ENCODE measurements at places on chromosomes 3 and 15.

GRCh38 chr3:109863701-109864100 is 526.4 kb upstream of the DPPA4 start:
- DNase-seq: no peak

DNA sequence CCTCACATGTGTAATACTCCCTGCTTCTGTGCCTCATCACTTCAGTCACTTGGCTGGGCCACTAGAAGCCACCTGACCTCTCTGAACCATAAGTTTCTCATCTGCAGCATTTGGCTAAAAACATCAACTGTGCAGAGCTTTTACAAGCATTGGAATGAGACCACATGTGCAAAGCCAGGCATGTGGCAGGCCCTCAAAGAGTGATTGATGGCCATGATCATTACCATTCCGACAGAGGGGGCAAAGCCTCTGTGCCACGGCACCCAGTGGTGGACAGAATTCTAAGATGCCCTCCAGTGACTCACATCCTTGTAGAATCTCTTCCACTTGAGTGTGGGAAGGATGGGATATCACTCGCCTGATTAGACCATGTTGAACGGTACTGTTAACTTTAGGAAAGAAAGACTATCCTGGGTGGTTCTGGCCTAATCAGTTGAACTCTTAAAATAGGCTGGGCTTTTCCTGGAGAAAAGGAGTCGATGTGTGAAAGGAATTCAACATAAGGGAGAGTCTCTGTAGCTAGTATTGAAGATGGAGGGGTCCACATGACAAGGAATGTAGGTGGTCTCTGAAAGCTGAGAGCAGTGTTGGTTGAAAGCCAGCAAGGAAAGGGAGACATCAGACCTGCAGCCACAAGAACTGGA is 13.5 kb downstream of the CDCP1 start:
- DNase-seq: no peak

DNA sequence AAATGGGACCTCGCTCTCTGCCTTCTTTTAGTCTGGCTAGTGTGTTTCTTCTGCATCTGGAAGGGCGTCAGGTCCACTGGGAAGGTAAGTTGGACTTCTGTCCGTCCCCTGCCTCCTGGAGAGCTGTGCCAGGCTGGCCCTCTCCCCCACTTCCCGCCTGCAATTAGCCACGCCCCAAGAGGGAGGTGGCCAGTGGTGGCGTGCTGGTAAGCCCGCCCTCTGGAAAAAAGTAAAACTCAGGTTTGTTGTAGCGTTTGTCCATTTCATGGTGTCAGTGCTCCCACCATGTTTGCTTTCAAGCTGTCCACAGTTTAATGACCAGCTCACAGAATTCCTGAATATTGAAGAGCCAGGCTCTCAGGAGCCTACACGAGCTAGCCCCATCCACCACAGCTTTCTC is 55.6 kb downstream of the SLC6A6 start:
- DNase-seq: no peak

DNA sequence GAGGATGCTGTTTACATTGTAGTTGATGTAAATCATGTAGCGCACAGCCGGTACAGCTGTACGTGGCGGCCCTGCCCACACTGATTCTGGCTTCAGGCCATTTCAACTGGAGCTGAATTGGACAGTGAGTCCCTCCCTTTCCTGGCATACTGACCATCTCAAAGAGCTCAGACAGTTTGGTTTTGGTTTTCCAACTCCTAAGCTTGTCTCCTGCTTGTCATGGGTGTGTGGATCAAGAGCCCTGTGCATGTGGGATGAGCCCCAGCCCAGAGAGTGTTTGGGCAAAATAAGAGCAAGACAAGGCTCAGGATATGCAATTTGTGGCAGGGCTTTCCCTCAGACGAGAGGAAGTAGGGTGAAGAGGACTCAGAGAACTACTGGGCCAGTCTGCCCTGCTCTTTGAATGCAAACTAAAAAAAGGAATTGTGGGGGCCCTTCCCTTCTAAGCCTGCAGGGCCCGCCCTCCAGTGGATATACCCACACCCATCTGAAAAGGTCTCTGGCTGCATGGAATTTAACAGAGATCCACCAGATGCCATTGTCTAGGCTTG is 13.3 kb downstream of the ITGA11 start:
- peak; percentile 43 for DNase-seq

DNA sequence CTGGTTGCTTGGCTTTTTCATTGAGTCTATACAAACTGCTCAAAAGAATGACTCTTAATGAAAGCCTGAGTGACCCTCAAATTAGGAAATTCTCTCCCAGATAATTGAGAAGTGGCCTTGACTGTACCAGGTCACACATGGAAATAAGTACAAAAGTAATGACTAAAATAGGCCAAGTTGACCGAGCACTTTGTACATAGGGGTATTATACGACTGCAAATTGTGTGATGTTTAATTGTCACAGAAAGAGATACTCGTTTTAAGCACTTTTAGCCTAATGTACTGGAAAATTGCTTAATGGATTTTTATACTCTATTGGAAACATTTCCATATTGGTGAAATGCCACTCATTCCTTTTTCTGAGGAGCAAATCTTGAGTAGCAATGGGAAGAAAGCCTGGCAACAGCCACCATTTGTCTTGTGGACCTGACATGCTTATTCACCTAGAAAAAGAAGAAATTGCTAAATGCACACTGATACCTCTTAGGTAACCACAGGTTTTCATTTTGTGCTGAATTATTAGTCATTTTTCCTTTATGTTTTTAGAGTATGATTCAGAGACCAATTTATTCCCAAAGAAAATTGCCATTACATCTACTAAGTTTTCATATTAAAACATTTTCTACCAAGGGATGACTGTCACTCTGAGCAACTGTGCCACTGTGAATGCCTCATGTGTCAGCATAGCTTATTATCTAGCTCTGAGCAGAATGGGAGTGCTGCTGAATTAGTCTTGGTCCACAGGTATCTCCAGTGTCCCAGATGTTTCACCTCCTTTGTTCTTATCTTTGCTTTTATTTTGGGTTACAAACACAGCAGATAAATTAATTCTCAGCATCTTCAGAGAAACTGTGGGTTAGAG is 8.9 kb upstream of the PXK start:
- DNase-seq: no peak

DNA sequence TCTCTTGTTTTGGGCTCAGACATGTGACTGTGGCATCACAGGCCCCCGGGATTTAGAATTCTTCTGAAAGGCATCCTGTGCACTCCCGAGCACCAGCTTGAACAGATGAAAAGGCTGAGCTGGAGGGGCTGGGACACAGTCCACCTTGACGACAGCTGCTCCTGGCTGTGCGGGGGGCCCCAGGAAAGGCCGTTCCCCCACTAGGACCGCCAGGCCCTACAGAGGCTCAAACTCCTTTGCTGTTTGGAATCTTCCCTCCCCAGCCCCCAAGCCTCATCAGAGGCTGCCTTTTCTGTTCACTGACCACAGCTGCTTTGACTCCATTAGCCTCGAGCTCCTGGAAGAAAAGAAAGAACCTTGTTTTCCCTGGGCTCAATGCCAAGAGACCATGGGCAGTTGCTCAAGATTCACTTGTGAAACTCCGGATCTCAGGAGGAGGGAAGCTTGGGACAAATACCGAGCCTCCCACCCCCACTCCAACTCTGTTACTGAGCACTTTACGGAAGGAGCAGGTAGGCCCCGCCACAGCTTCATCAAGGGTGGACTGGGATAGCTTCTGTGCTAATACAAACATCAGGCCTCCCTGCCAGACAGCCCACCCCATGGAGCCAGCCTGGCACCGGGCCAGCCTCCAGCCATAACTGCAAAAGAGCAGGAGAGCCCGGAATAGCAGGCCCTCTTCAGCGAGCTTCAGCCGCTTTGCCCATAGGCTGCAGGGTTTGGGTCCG is 15.7 kb downstream of the CIDEC start:
- DNase-seq: no peak

DNA sequence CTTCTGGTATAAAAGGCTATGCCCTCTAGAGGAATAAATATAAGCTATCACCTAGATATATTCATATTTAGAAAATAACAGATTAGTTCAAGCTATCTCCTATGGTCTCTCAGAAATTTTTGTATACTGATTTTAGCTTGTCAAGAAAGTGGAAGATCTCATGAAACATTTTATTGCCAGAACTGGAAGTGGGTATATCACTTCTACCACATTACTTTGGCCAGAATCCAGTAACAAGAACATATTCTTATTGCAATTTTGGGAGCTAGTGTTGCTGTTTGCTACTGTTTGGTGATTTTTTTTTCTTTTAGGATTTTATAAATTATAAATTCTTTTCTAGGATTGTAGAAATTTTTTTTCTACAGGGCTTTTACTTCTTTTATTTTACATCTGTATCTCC is 14.2 kb upstream of the DIPK2A start:
- DNase-seq: no peak

DNA sequence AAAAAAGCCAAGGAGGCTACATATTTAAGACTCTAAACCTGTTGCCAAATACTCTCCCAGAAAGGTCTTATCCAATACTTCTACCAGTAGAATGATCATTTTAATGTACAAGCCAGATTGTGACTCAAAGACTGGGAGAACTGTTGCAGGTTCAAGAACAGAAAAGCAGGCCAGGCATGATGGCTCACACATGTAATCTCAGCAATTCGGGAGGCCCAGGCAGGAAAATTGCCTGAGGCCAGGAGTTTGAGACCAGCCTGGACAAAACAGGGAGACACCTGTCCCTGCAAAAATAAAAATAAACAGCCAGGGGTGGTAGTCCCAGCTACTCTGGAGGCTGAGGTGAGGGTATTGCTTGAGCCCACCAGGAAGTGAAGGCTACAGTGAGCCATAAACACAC is 17.8 kb upstream of the THUMPD3 start:
- no peak for DNase-seq

GRCh38 chr3:141273700-141274410 is 42.2 kb downstream of the PXYLP1 start:
- DNase-seq: no peak

- no peak for DNase-seq
Observed at GRCh38 chr3:64470436-64470835, 217.4 kb downstream of the ADAMTS9 start.

DNA sequence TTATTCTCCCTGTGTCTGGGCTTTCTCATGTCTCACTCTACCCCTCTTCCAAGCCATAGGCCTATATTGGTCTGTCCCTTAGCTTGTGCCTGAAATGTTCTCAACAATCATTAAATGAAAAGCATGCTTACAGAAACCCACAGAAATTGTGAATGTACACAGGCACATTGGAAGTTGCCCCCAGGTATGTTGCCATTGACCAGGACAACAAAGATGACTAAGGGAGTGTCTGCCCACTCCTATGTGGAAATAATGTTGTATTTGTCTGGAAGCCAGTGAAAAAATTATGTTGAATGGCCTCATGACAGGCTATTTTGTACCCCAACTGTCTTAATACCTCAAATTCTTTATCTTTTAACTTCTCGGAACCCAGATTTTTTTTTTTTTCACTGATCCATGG is 102.0 kb downstream of the TPRG1 start:
- no peak for DNase-seq

DNA sequence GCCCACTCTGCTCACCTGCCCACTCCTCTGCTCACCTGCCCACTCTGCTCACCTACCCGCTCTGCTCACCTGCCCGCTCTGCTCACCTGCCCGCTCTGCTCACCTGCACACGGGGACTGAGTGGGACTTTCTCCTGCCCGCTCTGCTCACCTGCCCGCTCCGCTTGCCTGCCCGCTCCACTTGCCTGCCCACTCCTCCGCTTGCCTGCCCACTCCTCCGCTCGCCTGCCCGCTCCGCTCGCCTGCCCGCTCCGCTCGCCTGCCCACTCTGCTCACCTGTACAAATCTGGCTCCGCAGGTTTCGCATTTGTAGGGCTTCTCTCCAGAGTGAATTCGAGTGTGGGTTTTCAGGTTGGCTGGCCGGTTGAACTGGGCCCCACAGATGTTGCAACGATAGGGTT is 20.0 kb downstream of the BCL6 start:
- DNase-seq: no peak

- DNase-seq: peak; percentile 34
Observed at GRCh38 chr15:66833371-66833770, 131.3 kb downstream of the SMAD6 start.

DNA sequence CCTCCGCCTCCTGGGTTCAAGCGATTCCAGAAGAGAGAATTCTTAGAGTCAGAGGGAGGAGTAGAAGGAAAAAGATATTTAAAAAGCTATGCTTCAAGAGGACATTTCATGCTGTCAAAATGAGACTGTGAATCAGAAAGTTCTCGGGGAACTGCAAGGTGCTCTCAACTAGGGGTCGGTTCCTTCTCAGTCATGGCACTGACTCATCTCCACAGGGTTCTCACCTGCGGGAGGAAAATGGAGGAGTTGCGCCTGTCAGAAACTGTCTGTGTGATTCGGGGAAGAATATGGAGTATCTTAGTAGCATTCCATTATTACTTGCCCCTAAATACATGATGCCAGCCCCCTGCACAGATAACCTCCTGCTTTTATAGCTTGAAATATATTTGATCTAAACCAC is 47.4 kb downstream of the APH1B start:
- DNase-seq: no peak

DNA sequence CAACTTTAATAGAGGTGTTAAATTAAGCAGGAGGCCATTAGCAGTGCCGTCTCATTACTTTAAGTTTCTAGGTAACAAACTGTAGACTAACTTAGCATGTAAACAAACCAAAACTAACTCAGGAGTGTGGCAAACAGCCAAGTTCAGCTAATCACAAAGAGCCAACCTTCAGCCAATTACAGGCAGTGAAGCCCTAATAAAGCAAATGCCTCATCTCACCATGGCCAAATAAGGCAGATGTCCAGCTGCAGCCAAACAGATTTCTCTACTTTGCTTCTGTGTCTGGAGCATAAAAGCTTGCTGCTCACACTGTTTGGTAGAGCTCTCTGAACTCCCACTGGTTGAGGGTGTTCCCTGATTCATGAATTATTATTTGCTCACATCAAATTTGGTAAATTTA is 835.4 kb upstream of the GBE1 start:
- no peak for DNase-seq

GRCh38 chr15:71485094-71485693 is 325.2 kb upstream of the NR2E3 start:
- no peak for DNase-seq

DNA sequence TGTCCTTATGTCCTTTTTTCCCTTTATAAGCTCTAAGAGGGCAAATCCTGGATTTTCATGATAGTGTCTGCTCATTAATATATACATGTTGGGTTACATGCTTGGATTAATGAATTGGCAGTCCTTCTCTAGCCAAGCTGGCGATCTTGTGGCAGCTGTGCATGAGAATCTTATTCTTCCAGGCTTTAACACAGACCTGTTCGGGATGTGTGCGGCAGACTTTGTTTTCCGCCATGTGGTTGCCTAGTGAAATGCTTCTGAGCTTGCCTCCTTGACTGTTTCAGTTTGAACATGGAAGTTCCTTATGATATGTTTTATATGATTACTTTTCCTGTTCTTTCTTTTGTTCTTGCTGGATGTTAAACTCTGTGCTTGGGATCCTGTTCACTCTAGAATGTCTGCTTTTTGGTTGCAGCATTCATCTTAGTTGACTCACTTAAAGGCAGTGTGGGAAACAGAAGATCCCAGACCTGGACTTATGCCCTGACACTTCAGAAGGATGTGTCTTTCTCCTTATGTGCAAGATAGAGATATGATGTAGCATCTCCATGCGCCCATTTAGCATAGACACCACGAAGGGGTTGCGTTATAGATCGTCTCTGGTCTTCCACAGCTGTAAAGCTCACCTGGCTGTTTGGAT is 7.2 kb downstream of the CHCHD6 start:
- DNase-seq: no peak

Data from RWPE2 (cell line).